Stimulated activated CD4-positive, alpha-beta T cell treated with anti-CD3 and anti-CD28 coated beads, Interleukin-2, amount 100 ng/mL, for 24 hours (primary cell): ENCODE measurements at places on chromosomes 2 and 18.

- no peak for DNase-seq
These were observed 36.2 kb downstream of the ASB1 start for GRCh38 chr2:238462782-238463396.

DNA sequence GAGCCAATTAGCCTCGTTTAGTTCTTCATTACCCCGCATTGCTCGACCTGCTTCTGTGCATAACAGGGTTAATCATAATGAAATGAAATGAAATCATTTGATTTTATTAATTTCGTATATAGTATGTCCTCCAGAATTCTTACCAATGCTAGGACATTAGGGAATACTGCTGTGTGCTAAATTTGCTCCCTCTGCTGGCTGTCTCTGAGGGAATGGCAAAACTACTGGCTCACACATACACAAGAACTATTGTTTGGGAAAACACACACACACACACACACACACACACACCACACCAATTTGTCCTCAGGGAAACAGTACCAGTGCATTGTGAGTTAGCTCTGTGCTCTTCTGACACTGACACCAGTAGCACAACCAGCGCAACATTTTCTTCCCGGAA is 273.3 kb upstream of the TCF4 start:
- DNase-seq = no peak

DNA sequence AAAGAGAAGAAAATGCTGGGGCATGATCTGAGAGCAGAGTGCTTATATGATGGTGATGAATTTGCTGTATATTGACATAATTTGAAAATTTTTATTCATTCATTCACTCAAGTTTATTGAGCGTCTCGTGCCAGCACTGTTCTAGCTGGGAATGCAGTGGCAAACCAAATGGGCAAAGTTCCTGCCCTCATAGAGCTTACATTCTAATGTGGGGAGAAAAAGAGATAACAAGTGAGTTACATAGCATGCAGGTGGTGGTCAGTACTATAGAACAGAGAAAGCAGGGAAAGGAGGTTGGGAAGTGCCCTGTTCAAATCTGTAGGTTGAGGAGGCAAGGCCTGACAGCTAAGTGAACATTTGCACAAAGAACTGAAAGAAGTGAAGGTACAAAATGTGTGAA is 4.3 kb downstream of the CEP192 start:
- DNase-seq = no peak

DNA sequence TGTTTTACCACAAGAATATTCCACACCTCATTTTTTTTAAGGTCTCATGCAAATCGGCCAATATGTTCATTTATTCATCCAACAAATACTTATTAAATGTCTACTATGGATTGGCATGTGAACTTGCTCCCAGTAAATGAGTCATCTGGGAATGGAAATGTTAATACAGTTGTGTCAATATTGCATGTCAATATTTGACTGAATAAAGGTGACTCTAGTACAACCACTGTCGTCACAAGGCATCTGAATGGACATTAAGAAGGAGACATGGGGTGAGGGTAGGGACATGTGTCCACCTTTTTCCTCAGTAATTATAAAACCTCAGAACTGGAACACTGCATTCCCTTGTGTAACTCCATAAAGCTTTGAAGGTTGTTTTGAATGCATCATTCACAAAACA is 365.4 kb downstream of the ADCYAP1 start:
- no peak for DNase-seq

DNA sequence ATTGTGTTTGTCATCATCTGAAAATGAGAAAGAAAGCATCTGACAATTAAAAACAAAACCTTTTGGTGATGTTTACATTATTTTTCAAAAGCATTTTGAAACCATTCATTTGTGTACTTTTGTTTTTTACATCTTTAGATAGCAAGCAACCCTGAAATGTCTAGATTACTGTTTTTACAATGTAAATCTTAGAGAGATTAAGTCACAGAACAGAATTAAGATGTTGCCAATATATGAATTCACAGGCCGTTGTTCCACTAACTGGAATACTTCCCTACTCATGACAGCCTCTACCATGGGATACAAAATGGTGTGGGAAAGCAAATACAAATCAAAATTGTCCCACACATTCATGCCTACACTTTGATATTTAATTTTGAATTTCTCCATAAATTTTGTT is 480.0 kb upstream of the ZEB2 start:
- DNase-seq = no peak

DNA sequence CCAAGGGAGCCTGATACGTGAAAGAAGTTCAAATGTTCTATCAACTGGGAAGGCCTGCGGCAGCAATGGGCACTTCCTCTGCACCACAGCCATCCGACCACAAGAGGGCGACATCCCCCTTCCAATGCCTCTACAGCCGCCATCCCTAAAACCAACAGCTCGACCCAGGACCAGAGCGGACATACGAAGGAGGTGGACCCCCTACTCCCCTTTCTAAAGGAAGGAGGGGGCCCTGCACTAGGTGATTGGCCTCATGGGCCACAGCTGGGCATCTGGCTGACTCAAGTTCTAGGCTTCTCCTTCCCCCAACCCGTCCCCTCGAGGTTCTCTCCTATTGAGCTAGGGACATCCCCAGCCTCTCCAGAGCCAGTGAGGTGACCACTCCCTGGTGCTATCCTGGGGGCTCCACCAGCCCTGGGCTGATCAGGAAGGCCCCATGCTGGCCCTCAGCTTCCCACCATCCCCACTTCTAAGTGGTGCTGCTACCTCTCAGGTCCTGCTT is 217.2 kb downstream of the TNS1 start:
- DNase-seq = peak; percentile 82

DNA sequence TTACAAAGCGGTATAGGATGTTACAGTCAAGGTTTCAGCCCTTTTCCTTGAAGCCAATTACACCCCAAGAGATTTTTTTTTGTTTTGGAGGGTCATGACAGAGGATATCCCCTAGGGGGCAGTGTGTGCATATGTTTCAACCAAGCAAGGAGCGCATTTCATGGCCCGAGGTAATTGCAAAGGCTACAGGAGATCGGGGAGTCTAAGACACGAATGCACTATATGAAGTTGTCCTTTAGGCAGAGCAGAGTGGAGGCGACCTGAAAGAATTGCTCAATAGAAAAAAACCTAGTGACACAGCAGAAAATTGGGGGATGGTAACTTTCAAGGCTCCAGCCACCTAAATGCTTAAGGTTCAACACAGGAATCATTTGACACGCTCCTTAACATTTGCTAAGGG is 219.8 kb upstream of the PARD3B start:
- peak; percentile 55 for DNase-seq

DNA sequence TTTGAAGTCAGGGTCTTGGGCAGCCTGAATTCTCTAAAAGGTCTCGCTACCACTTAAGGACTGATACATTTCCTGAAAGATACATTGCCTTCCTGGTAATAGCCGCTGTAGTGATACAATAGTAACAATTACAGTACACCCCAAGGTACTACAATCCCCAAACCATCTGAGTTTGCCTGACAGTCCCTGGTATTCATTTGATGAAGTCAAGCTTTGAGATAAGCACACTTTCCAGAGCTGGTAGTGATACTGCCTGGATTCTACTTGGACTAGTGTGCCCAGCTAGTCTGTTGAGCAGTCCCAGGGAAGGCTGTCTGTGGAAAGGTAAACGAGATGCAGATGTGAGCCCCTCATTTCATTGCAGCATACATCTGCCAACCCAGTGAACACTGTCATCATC is 24.4 kb upstream of the ITGB6 start:
- DNase-seq = no peak

DNA sequence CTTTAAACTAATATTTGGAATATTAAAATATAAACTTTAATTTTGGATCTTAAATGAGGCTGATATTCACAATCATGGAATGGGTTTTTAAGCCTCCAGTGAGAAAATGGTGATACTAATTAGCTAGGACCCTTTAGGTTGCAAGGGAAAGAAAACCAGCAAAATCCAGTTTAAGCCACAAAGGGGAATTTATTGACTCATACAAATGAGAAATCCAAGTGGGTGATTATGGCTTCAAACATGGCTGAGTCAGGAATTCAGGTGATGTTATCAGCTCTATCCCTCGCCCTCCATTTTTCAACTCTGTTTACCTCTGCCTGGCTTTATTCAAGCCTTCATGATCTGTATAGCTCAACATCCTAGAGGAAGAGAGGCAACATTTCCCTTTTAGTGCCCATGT is 75.3 kb upstream of the DLX2 start:
- DNase-seq = no peak

DNA sequence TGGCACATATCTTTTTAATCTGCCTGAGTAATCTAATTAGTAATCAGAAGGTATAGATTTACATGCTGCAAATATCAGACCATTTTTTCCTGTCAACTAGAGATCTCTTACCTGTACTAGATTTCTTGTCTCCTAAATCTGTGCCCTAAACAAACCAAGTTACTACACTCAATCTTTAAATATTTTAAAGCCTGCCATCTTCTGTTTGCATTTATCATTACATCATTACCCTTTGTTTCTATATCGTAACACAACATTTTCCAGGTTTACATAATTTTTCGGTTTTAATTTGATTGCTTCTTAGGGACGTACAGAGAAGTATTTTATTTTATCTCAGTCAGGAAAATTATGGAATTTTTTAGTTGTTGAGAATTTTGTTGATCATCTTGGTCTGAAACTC is 25.7 kb downstream of the PSMA8 start:
- DNase-seq = no peak

DNA sequence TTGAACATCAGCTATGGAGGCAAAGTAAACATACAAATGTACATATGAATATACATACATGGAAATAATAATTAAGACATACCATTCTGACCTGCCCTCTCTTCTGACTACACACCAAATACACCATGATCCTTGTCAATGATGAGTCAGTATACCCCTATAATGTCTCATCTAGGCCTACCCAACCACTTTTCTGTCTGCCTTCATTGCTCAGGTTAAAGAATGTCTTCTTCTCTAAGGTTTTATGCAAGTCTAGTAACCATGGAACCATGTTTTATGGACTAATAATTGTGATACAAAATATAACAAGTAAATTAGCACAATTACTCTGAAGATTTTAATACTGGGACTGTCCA is 128.7 kb downstream of the NCKAP5 start:
- no peak for DNase-seq

GRCh38 chr18:70135604-70136003 is 69.9 kb downstream of the RTTN start:
- no peak for DNase-seq

- DNase-seq = no peak
These were observed 9.7 kb downstream of the XDH start for GRCh38 chr2:31404827-31405226.

DNA sequence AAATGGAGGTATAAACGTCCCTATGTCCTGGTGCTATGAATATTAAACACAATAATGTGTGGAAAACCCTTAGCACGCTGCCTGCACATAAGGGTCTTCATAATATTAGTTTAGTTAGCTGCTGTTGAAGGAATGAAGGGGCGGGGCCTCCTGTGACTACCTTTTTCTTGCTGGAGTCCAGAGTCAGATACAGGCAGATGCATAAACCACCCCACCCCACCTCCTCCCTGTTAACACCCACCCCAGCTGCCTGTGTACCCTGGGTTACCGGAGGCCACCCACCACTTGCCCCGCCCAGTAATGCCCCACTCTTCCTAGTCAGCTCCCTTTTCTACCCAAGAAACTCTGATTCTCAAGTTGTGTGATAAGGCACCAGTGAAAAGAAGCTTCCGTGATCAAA is 158.4 kb downstream of the EN1 start:
- DNase-seq = no peak

- no peak for DNase-seq
These were observed 27.7 kb downstream of the KLHL29 start for GRCh38 chr2:23412556-23413155.

- DNase-seq = no peak
These were observed 87.2 kb downstream of the EPAS1 start for GRCh38 chr2:46384457-46384815.

DNA sequence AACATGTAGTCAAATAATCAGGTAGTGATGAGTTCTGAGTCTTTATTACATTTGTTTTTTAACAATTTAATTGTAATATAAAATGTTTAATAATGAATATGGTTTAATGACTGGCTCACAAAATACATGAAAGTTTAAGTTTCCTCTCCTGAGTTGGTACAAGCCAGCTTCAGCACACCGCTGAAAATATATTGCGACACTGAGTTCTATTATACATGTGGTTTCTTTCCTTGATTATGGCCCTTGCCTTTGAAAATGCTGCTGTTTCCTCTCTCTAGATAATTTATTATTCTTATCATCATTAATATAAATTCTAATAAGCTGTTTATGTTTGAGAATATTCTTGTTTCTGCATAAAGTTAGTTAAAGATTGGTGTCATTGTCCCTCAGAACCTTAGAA is 249.3 kb downstream of the PARD3B start:
- no peak for DNase-seq

DNA sequence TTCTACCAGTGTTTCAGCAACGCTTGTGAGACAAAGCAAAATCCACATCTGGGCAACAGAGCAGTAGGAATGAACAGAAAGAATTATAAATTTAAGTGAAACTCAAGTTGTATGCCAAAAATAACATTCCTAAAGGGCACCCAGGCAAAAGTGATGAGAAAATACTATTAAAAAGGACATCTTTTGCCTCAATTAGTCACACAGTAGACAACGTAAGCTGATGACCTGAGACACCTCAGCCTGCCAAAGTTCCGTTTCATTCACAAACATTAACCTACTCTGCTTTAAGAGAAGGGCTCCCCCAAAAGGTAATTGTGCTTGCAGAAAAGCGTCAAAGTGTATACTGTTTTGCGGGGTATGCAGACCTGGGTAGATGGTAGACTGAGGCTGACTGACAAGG is 7.2 kb downstream of the HDLBP start:
- DNase-seq = no peak

GRCh38 chr2:28357948-28358667 is 34.5 kb upstream of the FOSL2 start:
- no peak for DNase-seq

GRCh38 chr2:227703961-227704360 is 13.9 kb downstream of the SLC19A3 start:
- no peak for DNase-seq

- DNase-seq = no peak
These were observed 3.7 kb downstream of the MYL12B start for GRCh38 chr18:3265564-3266033.

GRCh38 chr18:9189491-9189890 is 52.9 kb downstream of the ANKRD12 start:
- DNase-seq = no peak

- no peak for DNase-seq
These were observed 17.3 kb downstream of the NFATC1 start for GRCh38 chr18:79413025-79413424.

- no peak for DNase-seq
These were observed 16.4 kb upstream of the NFATC1 start for GRCh38 chr18:79379251-79379905.

GRCh38 chr18:28124131-28125029 is 52.5 kb downstream of the CDH2 start:
- DNase-seq = no peak
